ENCODE measurements at places on chromosomes 5 and 9.

- DNase-seq: no peak
Measured at GRCh38 chr9:111582888-111583287, 16.6 kb downstream of the PTGR1 start.

DNA sequence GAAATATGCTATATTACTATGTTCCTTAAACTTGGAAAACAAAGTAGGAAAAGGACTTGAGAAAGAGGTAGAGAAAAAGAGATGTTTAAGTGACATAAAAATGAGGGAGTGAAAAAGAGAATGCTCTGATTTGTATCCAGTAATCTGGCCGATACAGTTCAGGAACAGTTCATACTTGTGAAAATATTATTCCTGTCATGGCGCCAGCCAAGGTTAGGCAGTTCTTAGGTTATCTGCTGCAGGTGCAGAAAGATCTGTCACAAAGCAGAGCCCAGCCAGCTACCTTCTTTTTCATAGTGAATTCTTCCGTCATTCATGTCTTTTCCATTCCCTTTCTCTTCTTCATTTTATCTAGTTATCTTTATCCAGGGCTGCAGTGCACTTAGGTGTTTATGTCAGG lies 256.3 kb downstream of the ADAMTSL1 start:
- DNase-seq: no peak

- no peak for DNase-seq
Measured at GRCh38 chr9:120886490-120886967, 9.5 kb upstream of the PHF19 start.

- no peak for DNase-seq
Measured at GRCh38 chr5:81371354-81371876, 22.5 kb downstream of the ACOT12 start.

GRCh38 chr9:84411683-84412267 lies 71.2 kb upstream of the SLC28A3 start:
- no peak for DNase-seq

- no peak for DNase-seq
Measured at GRCh38 chr5:158245513-158245912, 386.6 kb upstream of the CLINT1 start.

DNA sequence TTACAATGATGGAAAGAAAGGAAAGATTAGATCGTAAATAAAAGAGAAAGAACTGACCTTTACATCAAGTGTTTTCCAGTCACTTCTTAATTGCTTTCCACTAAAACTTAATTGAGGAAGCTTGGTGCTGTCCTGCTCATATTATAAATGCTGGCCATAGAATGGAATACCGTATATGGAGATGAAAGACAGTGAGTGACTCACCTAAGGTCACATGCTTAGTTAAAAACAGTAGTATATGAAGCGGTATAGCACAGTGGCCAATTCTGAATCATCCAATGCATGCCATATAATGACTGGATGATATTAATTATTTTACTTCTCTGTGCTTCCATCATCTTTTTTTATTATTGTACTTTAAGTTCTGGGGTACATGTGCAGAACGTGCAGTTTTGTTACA lies 482.4 kb upstream of the SGCD start:
- no peak for DNase-seq

DNA sequence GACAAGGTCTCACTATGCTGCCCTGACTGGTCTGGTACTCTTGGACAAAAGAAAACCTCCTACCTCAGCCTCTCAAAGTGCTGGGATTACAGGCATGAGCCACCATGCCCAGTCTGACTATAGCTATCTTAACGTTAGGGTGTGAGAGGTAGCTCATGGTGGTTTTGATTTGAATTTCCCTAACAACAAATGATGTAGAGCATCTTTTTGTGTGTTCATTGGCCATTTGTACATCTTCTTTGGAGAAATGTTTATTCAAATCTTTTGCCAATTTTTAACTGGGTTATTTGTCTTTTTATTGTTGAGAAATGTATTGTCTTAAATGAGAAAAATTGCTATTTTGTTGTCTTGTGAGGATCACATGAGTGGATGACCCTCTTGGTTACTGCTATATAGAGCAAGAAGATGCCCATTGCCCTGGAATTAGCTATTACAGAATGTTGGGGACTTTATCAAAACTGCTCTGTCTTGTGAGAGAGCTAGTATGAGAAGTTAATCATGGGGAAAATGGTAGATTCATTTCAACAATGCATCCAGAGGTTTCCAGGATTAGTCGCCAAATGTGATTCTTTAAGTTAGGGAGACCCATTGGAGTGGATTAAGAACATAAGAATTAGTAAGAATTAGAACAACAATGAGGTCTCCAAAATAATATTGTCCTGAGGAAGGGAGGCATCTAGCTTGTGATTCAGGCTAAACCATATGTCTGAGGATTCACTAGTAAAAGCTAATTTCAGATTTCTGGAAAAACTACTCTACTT lies 124.3 kb upstream of the MOCS2 start:
- no peak for DNase-seq

- no peak for DNase-seq
Measured at GRCh38 chr5:6989230-6989629, 276.0 kb downstream of the TENT4A start.

- DNase-seq: no peak
Measured at GRCh38 chr5:96577909-96578308, 84.3 kb upstream of the CAST start.

DNA sequence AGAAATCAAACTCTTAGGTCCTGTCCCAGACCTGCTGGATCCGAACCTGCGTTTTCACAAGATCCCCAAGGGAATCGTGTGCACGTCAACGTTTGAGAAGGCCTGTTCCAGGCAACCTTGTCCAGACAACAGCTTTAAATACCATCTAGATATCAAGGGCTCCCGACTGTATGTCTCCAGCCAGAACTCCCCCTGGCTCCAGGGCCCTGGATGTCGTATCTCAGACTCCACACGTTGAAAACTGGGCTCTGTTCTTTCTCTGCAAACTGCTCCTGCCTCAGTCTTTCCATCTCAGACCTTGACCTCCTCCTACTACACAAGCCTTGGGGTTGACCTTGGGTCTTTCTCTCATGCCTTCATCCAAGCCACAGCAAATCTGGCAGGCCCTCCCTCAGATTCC lies 5.8 kb upstream of the ENG start:
- DNase-seq: no peak

- no peak for DNase-seq
Measured at GRCh38 chr5:93358176-93358575, 222.8 kb downstream of the NR2F1-AS1 start.

DNA sequence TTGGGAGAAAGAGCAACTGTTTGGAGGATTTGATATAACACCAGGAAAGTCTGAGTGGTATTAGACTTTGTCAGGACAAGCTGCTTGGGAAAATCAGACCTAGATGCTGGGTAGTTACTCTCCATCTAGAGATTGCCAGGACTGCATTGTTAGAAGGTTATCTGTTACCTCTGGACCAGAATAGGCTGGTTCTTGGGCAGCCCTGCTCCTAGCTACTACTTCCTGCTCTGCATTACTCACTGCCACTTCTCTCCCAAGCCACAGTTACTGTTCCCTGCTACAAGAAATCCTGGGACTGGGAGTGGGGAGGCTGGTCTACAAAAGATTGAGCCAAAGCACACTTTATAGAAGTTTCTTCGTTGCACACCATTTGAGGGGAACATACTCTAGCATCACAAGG lies 95.5 kb upstream of the KCNN2 start:
- no peak for DNase-seq

- DNase-seq: no peak
Measured at GRCh38 chr9:12880406-12881015, 105.7 kb downstream of the LURAP1L start.

- no peak for DNase-seq
Measured at GRCh38 chr9:110047955-110048402, 160.0 kb downstream of the C9orf152 start.

GRCh38 chr5:58484505-58484904 lies 6.7 kb upstream of the GAPT start:
- no peak for DNase-seq

DNA sequence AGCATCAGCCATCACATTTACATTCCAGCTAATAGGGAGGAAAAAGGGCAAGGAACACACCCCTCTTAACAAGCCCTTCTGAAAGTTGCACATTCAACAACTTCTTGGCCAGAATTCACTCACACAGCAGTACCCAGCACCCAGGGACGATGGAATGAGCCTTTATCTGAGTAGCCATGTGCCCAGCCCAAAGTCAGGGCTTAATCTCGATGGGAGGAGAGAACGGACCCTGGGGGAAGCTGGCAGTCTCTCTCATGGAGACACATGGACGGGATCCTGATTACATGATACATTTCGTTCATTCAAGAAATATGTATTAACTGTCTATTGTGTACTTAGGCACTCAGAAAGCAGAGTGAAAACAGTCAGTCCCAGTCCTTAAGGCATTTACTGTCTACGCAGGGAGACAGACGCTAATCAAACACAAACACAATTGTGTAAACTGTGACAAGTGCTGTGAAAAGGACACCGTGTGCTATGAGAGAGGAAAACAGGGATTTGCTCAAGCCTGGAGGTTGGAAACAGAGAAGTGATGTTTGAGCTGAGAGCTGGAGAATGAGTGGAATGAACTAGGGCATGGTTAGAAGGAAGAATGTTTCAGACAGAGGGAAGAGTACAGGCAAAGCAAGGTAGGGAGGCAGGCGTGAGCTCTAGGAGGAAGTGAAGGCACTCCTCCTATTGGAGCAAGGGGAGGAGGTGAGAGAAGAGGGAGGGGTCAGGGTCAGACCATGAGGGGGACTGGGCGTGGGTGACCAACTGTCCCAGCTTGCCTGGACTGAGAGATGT lies 7.4 kb downstream of the OTULINL start:
- DNase-seq: no peak

GRCh38 chr5:1105350-1106265 lies 6.3 kb downstream of the SLC12A7 start:
- no peak for DNase-seq
